Transverse colon (tissue), 4 donors: ENCODE measurements at places on chromosomes 13 and 19. TPM values are rescaled to one million over a fixed set of nuclear protein-coding genes. Genes with fewer than 3 reads are reported as not detected.
A peak's percentile ranks its signal among the peaks of the same experiment; 100 is the strongest.

The SCAMP4 gene
- 119 TPM for total RNA-seq

The GARIN5A gene
- total RNA-seq, result 0.79 TPM

DNA sequence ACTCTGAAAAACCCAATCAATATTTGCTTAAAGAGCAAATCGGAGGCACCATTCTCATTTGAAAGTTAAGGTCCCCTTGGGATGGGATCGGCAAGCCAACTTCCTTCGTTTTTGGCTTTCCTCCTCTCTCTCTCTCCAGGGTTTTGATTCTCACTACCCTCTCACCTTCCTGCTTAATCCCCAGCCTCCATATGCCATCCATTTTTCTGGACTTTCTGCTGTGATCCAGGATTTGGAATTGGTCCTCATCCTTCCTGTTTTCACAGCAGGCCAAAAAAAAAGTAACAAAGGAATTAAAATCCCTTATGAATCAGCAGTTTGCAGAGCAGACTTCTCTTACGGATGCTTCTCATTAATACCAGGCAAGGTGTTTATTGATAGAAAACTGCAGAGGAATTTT lies 283.1 kb upstream of the TMTC4 start:
- no peaks in the 10 kb centered on the region for H3K4me1 ChIP-seq
- H3K27ac ChIP-seq, result no peak overlapping the region
- H3K27me3 ChIP-seq, result no peaks in the 10 kb centered on the region
- no peaks in the 10 kb centered on the region for H3K36me3 ChIP-seq
- no peak overlapping the region for H3K4me3 ChIP-seq
- DNase-seq, result no peak

GRCh38 chr19:3700242-3701032 lies at the start of gene PIP5K1C:
Gene PIP5K1C (minus strand): TSS chr19:3700468. CDS start chr19:3700390, 78 bp downstream.
- peak within 1 kb of the TSS; percentile 99 for H3K4me3 ChIP-seq
- H3K27ac ChIP-seq, result peak within 1 kb of the TSS; percentile 84
- peaks cover 19% of the 10 kb centered on the region for H3K4me1 ChIP-seq
- H3K36me3 ChIP-seq, result no peaks in the 10 kb centered on the region
- H3K27me3 ChIP-seq, result no peaks in the 10 kb centered on the region
- peak; percentile 95 for DNase-seq

- H3K36me3 ChIP-seq, result no peaks in the 10 kb centered on the region
- H3K27me3 ChIP-seq, result no peaks in the 10 kb centered on the region
- no peak overlapping the region for H3K27ac ChIP-seq
- no peak for DNase-seq
- no peaks in the 10 kb centered on the region for H3K4me1 ChIP-seq
These were observed 41.8 kb downstream of the SACS start for GRCh38 chr13:23391752-23392151.
